IPS DF 19.7 (cell line): ENCODE measurements at places on chromosomes 3 and 15.

GRCh38 chr3:138440121-138440521, 5.7 kb downstream of the ESYT3 start:
- no peak for DNase-seq

GRCh38 chr3:181510500-181510899, 201.2 kb upstream of the SOX2 start:
- DNase-seq: no peak

DNA sequence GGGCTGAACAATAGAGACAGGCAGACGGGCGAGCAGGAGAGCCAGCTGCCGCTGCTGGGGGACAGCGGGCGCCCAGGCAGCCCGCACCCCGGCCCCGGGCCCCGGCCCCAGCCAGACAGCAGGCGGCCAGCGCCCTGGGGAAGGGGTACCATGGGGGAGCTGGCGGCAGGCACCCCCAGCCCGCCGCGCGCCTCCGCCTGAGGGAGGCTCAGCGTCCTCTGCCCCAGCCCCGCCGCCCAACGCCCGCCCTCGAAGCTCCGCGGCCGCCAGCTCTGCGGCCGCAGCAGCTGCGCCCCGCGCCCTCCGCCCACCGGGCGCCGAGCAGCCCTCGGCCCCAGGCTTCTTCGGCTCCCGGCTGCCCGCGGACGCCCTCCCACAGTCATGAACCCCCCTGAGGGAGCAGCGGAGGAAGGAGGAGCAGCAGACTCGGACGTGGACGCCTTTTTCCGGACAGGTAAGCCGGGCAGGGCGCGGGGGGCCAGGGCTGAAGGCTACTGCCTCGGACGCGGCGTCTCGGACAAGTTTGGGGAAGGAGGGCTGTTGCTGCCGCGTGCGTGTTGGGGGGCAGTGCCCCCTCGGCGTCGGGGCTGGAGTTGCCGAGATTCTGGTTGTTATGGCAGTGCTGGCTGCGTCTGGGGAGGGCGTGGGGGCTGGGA, 41.6 kb upstream of the ROPN1 start:
- DNase-seq: no peak

DNA sequence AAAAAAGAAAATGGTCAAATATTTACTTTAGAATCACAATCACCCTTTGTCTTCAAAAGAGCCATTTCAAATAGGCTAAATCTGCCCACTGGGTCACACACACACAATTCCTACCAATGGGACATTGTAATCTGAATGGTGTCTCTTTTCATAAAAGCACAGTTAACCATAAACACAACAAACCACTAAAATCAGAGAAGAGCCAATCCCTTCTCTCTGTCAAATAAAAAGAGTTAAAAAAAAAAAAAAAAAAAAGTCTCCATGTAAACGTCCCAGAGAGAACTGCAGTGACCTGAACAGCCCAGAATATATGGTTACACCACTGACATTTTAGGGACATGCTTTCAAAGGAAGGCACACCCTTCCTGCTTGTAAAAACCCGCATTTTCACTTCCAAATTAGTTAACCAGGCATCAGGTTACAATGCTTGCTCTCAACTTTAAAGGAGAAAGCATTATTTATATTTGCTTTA, 63.7 kb downstream of the PRICKLE2 start:
- no peak for DNase-seq

DNA sequence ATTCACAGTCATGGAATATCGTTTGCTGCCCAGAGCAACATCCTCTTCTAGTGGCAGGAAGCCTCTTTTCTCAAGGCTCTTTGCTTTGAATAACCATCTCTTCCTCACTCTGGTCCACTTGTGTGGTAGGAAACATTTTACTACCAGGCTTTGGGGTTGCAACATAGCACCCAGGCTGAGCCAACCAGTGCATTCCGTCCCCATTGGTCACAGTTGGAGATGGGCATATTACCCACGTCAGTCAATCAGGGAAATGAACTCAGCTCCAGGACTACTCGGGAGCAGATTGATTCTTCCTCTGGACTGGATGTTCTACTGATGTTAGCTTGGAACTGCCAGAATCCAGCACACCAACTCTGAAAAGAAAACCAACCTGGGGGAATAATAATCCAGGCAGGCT, 4.2 kb upstream of the PEX5L start:
- DNase-seq: no peak

DNA sequence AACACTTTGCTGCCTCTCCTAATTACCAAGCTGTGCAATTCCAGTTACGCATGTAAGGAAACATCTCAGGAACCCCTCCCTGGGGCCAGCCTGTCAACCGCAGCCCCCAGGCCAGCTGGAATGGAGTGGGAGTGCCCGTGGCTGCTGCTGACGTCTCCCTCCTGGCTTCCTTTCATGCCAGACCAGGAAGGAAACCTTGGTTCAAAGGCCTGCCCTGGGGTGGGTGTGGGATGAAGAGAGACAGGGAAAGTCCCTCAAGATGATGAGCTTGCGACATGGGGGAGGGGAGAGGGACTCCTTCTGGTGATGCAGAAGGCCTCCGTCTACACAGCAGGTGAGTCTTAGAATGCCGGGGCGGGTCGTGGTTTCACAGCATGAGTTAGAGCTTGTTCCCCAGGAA, 11.4 kb upstream of the CYP11A1 start:
- DNase-seq: no peak

DNA sequence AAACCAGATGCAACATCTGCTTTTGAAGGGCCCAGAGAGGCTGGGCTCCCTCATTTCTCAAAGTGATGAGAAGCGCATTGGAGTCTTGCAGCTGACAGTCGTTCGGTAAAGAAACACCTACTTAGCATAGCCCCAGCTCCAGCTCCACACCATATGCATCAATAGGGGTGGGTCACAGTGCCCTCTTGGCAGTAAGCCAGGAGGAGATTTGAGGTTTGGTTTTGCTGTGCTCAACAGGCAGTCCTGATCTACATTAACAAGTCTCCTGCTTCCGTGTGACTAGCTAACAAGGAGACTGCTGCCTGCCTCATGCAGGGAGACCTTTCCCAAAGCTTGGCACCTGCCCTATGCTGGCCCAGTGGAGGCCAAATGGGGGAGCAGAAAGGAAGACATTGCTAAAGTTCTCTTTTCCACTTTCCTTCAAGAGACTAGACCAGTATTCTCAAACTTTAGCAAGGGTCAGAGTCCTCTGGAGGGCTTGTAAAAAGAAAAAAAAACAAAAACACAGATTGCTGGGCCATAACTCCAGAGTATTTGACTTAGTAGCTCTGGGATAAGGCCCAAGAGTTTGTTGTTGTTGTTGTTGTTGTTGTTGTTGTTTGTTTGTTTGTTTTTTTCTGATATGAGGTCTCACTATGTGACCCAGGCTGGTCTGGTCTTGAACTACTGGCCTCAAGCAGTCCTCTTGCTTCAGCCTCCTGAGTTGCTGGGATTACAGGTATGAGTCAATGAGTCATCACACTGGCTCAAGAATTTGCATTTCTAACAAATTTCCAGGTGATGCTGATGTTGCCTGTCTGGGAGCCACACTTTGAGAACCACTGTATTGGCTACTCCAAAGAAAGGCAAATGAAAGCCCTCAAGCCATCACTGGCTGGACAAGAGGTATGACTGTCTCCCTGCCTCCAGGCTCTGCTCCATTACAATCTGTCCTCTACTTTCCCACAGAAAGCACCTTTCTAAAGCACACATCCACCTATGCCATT, 294.9 kb downstream of the RORA start:
- no peak for DNase-seq

DNA sequence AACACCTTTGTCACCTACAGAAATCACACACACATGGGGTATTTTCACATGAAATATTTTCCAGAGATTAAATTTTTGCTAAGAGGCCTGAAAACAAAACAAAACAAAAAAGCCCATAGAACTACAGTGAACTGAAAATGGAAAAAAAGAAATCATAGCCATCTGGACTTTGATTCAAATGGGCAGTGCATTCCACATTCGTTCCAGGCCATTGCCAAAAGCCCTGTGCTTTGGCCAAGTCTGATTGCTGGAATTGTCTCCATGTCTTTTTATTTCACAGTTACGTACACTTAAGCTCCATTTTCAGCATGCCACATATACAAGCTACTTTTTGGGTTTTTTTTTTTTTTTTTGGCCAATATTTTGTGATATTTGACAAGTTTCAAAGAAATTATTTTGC, 47.1 kb downstream of the TFG start:
- DNase-seq: no peak

- DNase-seq: no peak
Observed at GRCh38 chr3:138081371-138082084, 33.9 kb downstream of the DZIP1L start.

DNA sequence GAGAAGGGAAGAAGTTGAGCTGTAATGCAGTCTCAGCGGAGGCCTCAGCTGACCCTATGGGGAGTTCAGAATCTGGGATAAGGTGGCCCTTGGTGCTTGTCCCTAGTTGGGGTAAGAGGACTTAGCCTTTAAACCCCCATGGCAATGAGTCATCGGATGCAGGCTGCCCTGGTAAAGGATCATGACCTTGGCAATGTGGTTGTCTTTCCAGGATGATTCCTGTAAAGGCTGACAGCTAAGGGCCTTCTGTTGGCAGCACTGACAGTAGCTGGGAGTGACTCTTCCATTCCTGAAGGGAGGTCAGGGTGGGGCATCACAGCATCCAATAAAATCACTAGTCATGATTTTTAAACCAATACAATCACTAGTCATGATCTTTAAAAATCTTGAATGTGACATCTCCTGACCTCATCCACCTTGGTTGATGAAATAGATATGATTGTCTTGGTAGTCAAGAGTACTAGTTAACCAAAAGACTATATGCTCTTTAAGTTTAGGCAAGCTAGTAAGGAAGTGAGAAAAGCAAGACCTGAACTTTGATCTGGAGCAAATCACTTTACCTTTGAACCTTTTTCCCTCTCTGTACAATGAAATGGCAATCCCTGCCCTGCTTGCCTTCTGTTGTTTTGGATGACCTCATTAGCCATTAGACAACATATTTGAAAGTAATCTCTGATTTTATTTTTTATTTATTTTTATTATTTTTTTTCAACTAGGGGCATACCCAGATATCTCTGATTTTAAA, 71.3 kb upstream of the CACNA1D start:
- DNase-seq: no peak

GRCh38 chr3:182989566-182989965, 9.2 kb upstream of the DCUN1D1 start:
- DNase-seq: no peak

GRCh38 chr3:127161973-127162579, 30.9 kb upstream of the PRR23E start:
- DNase-seq: no peak

- no peak for DNase-seq
Observed at GRCh38 chr3:148911592-148911991, 46.5 kb downstream of the CPA3 start.

DNA sequence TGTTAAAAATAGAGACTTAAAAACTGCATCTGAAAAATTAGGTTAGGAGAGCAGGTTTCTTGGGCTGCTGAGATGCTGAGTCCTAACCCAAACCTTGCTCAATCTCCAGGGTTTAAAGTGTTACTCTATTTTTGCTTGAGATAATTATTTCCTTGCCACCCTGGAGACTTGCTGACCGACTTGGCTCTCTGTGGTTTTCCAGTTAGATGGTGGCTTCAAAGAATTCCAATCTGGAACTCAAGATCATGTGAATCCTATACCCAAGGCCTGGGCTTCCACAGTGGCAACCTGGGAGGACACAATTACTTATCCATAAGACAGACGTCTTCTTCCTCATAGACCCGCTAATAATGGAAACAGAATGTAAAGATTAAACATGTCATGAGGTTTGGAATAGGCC, 47.7 kb downstream of the SUMF1 start:
- DNase-seq: no peak

DNA sequence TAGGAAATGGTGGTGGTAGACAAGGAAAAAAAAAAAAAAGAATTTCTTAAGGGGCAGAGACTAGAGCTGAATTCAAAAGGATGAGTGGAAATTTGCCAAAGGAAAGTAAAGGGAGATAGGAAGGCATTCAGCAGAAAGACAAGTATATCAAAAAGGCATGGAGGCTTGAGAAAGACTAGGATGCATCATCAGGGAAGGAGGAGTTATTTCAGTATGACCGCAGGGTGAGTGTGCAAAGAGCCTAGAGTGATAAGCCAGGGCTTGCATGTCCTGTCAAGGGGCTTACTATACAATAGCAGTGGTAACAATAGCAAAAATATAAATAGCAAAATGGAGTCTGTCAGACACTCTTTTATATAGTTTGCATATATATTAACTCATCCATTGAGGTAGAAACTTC, 112.0 kb downstream of the FRMD4B start:
- no peak for DNase-seq

DNA sequence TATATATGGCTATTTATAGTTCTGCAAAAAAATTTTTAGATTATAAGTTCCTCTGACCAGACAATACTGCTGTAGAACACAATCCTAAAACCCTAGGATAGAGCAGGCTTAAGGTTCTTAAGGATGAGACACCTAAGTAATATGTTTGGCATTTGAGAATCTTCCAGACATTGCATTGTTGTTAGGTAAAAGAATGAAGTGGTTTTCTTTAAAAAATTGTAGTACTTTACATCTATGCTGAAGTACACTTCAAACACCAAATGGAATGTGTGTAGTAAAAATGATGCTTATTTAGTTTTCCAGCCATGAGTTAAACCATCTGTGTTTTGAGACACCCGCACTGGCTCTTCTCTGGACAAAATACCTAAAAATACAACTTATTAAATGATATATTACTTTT, 857.7 kb downstream of the OTOL1 start:
- DNase-seq: no peak

- no peak for DNase-seq
Observed at GRCh38 chr3:30097022-30097650, 509.3 kb upstream of the TGFBR2 start.

GRCh38 chr15:64559243-64559642, 98.9 kb downstream of the ZNF609 start:
- no peak for DNase-seq

- no peak for DNase-seq
Observed at GRCh38 chr3:40969341-40969740, 230.0 kb upstream of the CTNNB1 start.

- DNase-seq: no peak
Observed at GRCh38 chr3:169624533-169624972, 39.0 kb downstream of the MECOM start.

- no peak for DNase-seq
Observed at GRCh38 chr3:107884028-107884427, 206.8 kb downstream of the CD47 start.

- DNase-seq: no peak
Observed at GRCh38 chr3:24311881-24312280, 182.8 kb downstream of the THRB start.

- no peak for DNase-seq
Observed at GRCh38 chr15:55195996-55196395, 745 bp downstream of the RSL24D1 start.

GRCh38 chr15:99630607-99631131, 64.9 kb downstream of the MEF2A start:
- no peak for DNase-seq

DNA sequence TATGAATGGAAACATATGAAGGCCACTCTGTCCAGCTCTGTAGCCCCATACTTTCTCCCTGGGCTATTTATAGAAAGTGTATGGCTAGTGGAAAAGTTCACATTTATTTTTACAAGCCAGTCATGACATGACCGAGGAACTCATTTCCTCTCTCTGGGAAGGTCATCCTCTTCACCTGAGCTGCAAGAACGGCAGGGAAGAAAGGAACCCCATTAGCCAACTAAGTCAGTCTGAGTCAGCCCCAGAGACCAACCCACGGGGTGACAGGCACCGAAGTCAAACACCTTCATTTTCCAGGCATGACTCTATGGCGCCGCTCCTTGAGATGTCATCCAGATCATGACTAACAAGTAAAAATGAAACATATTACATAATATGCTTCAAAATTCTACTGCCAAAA, 4.8 kb downstream of the PAQR9 start:
- no peak for DNase-seq
